ENCODE measurements at places on chromosomes 13 and 19.

- peak; percentile 47 for DNase-seq
Measured at GRCh38 chr13:109427148-109427547, 359.2 kb downstream of the IRS2 start.

- DNase-seq = peak; percentile 62
Measured at GRCh38 chr19:19113040-19113626, 25.1 kb downstream of the TMEM161A start.

GRCh38 chr13:95231393-95231792 is 69.9 kb downstream of the ABCC4 start:
- DNase-seq = no peak

GRCh38 chr13:113410472-113411201 is 42.7 kb downstream of the ADPRHL1 start:
- peak; percentile 89 for DNase-seq

GRCh38 chr13:100547791-100548201 is 40.8 kb downstream of the GGACT start:
- no peak for DNase-seq

- peak; percentile 76 for DNase-seq
Measured at GRCh38 chr13:47117268-47117667, 220.4 kb upstream of the HTR2A start.

DNA sequence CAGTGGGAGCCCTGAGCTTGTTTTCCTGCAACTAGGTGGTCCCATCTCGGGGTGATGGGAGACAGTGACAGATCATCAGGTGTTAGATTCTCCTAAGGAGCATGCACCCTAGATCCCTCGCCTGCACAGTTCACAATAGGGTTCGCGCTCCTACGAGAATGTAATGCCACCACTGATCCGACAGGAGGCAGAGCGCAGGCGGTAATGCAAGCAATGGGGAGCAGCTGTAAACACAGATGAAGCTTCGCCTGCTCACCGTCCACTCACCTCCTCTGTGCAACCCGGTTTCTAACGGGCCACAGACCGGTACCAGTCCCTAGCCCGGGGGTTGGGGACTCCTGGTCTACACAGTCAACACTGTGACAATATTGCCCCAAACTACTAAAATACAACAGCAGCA is 38.8 kb downstream of the CARD8 start:
- DNase-seq = no peak

GRCh38 chr13:29548722-29549121 is 46.8 kb downstream of the SLC7A1 start:
- peak; percentile 38 for DNase-seq

DNA sequence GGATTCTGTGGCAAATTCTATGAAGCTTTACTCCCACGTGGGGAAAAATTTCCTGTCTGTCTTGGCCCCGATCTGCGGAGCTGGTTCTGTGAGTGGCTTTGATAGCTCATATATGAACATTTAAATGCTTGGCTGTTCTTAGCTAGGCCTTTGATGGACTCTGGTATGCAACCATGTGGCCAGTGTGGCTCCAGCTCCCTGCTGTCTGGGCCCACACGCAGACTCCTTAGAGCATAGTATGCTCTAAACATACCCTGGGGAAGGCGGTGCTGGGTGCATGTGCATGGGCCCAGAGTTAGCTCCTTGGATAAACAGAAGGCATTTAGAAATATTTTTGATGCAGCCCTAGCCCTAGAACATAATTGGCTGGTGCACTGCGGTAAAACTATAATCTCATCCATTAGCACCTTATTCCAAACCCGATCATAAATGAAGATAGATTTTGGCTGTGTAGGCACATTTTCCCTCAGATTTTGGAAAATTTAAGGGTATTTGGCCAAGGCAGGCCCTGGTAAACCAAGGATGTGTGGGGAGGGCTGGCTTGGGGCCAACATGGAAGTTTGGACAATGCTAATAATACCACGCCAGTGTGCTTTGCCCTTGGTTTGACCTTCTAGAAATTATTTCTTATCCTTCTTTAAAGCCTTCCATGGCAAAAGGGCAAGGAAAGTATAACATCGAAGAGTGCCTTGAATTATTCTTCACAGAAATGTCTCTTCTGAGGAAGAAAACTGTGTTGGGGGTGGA is 153.5 kb downstream of the LMO7 start:
- DNase-seq = no peak
